GM13977 (cell line): ENCODE measurements at places on chromosomes 3 and 15.

GRCh38 chr3:114856835-114857234, 290.3 kb downstream of the ZBTB20 start:
- no peak for DNase-seq

- no peak for DNase-seq
Observed at GRCh38 chr3:56858331-56858730, 56.6 kb upstream of the ARHGEF3 start.

- DNase-seq: peak; percentile 52
Observed at GRCh38 chr3:149609595-149609994, 48.2 kb downstream of the WWTR1 start.

DNA sequence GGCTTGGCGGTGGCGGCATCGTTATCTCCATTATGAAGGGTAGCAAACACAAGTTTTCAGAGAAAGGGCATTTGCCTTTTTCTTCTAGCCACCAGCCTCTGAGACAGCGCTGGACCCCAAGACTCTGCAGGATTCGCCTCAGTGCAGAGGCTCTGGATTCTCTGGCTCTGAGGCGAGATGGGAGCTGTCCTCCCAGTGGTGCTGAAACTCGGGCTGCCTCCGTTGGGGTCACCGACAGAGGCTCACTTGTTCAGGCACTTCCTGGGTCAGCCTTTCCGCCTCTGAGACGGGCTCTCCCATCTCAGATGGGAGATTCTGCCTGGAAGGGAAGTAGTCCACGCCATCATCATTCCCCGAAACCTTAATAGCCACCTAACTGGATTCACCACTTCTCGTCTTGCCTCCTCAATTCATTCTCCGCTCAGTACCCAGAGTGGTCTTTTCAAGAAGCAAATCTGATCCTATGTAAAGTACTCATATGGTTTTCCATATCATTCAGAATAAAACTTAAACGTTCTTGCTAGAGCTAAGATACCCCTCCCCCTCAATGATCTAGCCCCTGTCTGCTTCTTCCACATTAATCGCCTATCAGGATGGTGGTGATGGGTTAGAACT, 76.9 kb downstream of the RHCG start:
- DNase-seq: no peak

- no peak for DNase-seq
Observed at GRCh38 chr3:128629936-128630335, 20.7 kb downstream of the RPN1 start.

DNA sequence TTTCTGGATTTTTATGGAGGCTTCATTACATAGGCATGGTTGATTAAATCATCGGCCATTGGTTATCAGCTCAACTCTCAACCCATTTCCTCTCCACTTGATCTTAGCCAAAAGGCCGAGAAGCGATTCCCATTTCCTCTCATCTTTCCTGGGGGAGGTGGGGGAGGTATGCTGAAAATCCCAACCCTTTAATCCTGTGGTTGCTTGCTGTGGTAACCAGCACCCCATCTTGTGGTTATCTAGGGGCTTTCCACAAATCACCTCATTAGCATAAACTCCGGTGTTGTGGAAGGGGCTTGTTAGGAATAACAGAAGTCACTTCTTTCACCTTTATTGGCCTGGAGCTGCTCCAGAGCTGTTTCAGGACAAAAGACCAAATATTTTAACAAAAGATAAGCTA, 20.9 kb downstream of the PDE8A start:
- no peak for DNase-seq

GRCh38 chr15:66651913-66652642, 50.0 kb upstream of the SMAD6 start:
- no peak for DNase-seq
